ENCODE measurements at places on chromosomes 3 and 15.

- DNase-seq = no peak
These were observed 39.4 kb downstream of the LEO1 start for GRCh38 chr15:51932161-51932560.

- DNase-seq = no peak
These were observed 37.9 kb downstream of the UBR1 start for GRCh38 chr15:43067717-43068461.

GRCh38 chr15:49382394-49382793 is 40.6 kb upstream of the FGF7 start:
- no peak for DNase-seq

DNA sequence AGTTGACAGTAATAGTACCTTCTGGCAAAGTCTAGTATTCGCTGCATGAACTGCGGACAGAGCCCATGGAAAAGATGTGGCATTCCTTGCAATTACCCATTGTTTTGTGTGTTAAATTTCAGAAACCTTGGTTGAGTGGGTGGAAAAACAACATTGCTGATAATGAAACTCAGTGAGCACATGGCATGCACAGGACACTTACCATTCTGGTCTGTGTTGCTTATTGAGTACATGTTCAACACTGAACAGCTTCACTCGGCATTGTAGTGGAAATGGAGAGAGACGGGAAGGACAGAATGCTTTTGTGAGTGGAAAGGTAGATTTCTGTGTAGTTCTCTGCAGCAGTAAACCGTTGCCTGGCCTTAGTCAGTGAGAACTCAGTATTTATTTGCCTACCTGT is 165.3 kb downstream of the FNDC3B start:
- DNase-seq = no peak

GRCh38 chr15:74405823-74406222 is 27.9 kb downstream of the SEMA7A start:
- no peak for DNase-seq

- DNase-seq = no peak
These were observed 102.6 kb downstream of the SNRK start for GRCh38 chr3:43388915-43389314.

- DNase-seq = no peak
These were observed 33.4 kb upstream of the KLHL25 start for GRCh38 chr15:85828126-85828525.

DNA sequence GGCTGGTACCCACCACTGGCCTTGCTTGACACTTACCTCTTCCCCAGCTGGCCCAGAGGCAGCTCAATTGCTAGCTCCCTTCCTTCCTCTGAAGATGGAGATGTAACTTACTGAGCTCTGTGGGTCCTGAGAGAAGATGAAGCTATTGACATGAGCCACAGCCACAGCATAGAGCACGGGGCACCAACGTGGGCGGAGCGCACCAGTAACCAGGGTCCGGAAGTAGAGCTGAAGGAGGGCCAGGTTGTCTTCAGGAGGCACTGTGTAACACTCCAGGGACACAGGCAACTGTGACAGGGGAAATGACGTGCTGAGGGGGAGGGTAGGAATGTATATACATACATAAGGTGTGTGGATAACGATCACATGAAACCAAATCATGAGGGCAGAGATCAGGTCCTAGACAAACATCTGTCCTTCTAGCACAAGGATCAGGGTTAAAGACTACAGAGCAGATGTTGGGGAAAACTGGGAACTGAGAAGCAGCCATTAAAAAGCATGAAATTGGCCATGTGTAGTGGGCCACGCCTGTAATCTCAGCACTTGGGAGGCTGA is 4.3 kb upstream of the LTK start:
- DNase-seq = no peak

All from NCI-H345 (cell line).